NCI-H1436 treated with DMSO at 0.1 percent for 48 hours (cell line): ENCODE measurements at places on chromosomes 1 and 21.

DNA sequence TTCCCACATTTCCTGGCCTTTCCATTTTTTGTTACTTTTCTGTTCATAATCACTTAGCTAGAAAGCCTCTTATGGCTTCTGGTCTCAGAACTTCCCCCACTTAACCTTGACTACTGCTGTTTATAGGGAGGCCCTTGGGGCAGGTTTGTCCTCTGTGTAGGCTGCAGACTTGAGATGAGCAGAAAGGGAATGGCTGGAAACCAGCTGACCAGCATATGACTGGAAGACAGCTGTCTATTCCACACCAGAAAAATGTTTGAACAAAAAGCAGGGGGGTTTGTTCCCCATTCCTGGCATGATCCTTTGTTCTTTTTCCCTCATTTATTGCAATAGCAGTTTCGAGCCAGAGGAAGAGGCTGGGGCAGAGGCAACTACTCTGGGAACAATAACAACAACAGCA lies 4.9 kb upstream of the SH3D21 start:
- DNase-seq: no peak

DNA sequence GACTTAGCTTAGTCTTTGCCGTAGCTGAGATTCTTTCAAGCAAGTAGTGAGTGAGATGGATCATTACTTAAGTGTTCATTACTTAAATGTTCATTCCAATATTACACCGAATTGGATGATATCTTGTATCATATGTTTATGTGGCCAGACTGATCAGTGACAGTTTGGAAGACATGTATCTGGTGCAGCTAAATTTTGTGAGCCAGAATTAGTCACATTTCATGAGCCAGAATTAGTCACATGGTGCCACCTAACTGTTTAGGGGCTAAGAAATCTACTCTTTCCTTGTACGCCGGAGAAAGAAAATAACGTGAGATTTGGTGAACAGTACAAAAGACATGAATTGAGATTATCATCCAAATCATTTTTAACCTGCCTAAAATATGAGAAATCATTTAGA lies 355.6 kb downstream of the USP25 start:
- no peak for DNase-seq

GRCh38 chr1:177857285-177857684 lies 112.6 kb downstream of the SEC16B start:
- peak; percentile 50 for DNase-seq

- no peak for DNase-seq
These were observed 64.0 kb downstream of the SLC19A1 start for GRCh38 chr21:45478115-45478801.

- no peak for DNase-seq
These were observed 7.8 kb downstream of the NECTIN4 start for GRCh38 chr1:161081519-161081918.
